ENCODE measurements at places on chromosomes 4 and X.

DNA sequence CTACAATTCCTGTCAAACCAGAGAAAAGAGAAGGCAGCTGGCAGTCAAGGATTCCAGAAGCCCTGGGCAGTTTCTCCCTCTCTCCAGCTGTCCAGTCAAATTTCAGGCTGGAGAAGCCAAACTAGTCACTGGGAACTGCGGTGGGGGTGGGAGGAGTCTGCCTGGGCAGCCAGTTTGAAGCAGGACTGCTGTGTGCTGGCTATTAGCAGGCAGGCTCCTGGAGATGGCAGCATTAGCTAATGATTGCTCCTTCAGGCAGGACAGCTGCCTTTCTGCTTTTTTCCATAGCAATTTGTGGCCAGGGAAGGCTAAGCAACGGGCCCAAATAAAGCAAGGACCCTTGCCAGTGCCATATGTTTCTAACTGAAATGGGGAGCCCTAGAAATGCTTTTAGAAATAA lies 44.7 kb upstream of the FGF13 start:
- DNase-seq = no peak

DNA sequence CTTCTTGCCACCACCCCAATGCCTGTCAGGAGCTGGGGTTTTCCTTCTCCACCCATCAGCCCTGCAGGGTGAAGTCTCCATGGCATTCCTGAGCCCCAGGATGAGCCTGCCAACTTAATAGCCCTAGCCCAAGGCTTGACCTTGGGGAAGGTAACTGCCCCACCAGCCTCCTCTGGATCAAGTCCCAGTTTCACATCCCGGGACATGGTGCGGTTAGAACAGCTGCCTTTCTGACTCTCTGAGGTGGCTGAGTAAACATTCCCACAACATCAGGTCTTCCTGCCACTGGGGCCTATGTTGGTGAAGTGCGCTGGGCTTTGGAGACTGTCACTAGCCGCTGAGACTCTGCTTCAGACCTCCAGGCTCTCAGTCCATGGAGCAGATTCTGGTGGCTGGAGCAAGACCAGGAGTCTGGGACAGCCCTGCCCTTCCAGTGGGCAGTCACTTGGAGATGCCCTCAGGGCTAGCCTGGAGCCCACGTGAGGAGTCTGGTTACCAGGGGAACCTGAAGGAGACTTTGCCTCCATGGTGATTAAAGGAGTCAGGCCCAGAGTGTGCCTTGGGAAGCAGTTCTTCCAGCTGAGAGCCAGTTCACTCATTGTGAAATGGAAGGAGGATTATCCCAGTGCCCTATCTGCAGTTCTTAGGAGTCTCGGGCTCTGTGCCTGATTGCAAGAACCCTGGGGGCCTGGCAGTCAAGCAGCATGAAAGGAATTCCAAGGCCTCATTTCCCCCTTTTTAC lies 56.8 kb downstream of the SMIM20 start:
- no peak for DNase-seq

- no peak for DNase-seq
Measured at GRCh38 chrX:10085223-10085622, 71.6 kb upstream of the CLCN4 start.

GRCh38 chrX:38678183-38678582 lies 116.8 kb downstream of the TSPAN7 start:
- no peak for DNase-seq

GRCh38 chr4:40427128-40427527 lies 92.0 kb downstream of the CHRNA9 start:
- DNase-seq = no peak

GRCh38 chrX:125402807-125403206 lies 83.1 kb downstream of the TEX13C start:
- no peak for DNase-seq

- DNase-seq = no peak
Measured at GRCh38 chr4:39394706-39395105, 12.0 kb upstream of the KLB start.

GRCh38 chr4:20625426-20625825 lies 74.8 kb upstream of the PACRGL start:
- no peak for DNase-seq

- DNase-seq = no peak
Measured at GRCh38 chr4:98601708-98602107, 56.7 kb downstream of the TSPAN5 start.

DNA sequence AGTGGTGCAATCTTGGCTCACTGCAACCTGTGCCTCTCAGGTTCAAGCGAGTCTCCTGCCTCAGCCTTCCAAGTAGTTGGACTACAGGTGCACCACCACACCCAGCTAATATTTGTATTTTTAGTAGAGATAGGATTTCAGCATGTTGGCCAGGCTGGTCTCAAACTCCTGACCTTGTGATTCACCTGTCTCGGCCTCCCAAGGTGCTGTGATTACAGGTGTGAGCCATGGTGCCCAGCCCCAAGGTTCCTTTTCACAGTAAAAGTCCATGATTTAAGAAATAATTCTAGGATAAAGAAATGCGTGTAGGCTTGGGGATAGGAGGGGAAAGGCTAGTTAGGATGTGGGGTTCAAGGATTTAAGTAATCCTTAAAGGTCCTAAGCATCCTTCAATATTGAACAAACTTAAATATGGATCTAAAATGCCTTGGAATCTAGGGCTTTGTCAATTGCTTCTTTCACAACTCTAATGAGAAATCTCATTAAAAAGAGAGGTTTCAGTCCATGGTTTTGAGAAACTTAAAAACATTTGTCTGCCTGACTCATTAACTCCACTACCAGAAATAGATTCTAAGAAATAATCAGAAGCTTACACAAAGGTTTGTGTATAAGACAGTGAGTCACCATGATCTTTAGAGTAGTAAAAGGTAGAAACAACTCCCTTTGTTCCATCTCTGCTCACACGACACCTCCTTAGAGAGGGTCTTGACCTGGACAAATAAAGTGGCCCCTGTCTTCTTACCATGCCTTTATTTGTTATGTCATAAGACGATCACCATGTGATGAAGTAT lies 203.2 kb downstream of the PTTG2 start:
- DNase-seq = no peak

DNA sequence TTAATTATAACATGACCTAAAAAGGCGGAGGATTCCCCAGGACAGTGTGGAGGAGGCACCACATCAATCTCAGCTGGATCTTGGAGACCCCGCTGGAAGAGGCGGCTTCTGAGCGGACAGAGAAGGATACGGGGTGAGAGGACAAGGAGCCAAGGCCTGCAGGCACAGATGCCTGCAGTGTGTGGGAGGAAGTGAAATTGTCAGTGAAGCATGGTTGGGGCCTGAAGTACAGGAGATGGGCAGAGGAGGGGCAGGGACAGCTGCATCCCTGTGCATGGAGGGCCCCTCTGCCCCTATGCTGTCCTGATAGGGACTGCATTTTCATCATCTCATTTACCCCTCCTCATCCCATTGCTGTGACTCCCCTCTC lies 1.7 kb upstream of the SLC2A9 start:
- DNase-seq = no peak

- DNase-seq = no peak
Measured at GRCh38 chr4:95215043-95215442, 333.7 kb downstream of the UNC5C start.

DNA sequence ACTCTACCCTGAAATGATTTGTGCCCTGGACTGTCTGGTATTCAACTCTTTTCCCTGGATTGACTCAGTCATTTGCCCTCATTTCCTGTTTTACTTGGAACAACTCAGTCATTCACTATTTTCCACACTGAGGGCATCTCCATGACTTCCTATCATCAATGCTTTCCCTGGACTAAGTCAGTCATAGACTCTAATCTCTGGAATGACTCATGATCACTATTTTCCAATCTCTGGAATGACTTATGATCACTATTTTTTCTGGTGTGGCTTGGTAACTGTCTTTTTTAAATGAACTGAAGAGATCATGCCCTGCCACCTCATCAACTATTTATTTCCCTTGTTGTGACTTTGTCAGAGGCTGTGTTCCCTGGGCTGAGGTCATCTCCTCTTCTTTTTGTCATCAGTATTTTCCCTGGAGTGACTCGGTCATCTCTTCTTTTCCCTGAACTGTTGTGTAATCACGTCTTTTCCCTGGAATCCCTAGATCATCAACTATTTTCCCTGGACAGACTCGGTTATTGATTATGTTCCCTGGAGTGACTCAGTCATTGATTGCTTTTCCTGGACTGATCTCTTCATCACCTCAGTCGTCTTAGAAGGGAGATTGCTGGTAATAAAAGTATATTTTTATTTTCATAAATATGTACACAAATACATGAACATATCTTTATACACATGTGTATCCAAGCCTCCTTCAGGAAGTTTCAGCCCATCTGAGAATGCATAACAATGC lies 327.1 kb upstream of the VCX start:
- no peak for DNase-seq

- no peak for DNase-seq
Measured at GRCh38 chr4:18689308-18690115, 668.0 kb upstream of the LCORL start.

- DNase-seq = no peak
Measured at GRCh38 chrX:112313201-112313600, 230.6 kb upstream of the TRPC5 start.

GRCh38 chr4:31187979-31188378 lies 467.8 kb downstream of the PCDH7 start:
- no peak for DNase-seq

GRCh38 chr4:1155314-1155713 lies 17.1 kb downstream of the SPON2 start:
- no peak for DNase-seq

GRCh38 chrX:153793291-153793690 lies 884 bp downstream of the IDH3G start:
- no peak for DNase-seq

GRCh38 chrX:43706786-43707370 lies 50.8 kb downstream of the MAOA start:
- DNase-seq = no peak

GRCh38 chr4:145507636-145508035 lies 26.0 kb downstream of the SMAD1 start:
- DNase-seq = no peak

- no peak for DNase-seq
Measured at GRCh38 chr4:142091085-142091513, 454.7 kb downstream of the IL15 start.

DNA sequence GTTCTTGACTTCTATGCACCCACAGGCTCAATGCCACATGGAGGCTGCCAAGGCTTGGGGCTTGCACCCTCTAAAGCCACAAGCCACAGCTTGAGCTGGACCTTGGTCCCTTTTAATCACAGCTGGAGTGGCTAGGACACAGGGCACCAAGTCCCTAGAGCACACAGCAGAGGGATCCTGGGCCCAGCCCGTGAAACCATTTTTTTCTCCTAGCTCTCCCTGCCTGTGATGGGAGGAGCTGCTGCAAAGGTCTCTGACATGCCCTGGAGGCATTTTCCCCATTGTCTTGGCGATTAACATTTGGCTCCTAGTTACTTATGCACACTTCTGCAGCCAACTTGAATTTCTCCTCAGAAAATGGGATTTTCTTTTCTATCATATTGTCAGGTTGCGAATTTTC lies 410.9 kb downstream of the GRID2 start:
- DNase-seq = no peak

- DNase-seq = no peak
Measured at GRCh38 chrX:27597508-27597907, 7.4 kb downstream of the DCAF8L2 start.

DNA sequence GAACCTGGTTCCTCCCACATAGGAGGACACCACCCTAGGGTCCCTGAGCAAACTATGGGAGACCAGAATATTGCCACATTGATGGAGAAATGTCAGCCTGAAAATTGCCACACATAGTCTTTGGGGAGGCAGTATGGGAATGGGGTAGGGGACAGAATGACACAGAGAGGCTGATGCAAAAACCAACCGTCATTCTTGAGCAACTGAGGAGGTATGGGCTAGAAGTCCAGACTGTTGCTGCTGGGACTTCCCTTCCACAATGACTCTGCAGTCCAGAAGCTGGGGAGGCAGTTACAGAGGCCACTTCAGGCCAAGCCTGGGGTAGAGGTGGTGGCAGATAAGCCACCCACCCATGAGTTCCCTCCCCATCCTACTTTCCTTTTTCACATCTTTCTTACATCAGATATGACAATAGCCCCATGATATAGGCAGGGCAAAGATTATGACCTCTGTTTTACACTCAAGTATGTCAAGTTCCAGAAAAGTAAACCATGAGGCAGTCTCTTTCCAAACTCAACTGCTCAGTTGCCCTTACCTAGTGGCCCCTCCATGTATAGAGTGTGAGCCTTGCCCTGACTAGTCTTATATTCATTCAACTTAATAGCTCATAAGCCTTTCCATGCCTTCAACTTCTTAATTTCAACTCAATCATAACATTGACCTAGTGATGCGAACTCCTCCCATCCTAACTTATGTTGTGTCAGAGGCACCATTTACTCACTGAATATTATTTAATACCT lies 41.7 kb downstream of the VSIG4 start:
- no peak for DNase-seq

- DNase-seq = no peak
Measured at GRCh38 chr4:26822546-26822945, 38.1 kb upstream of the STIM2 start.

GRCh38 chr4:9781343-9782135 lies at the start of gene DRD5:
Gene DRD5 (plus strand): TSS chr4:9781634. CDS start chr4:9782030, 396 bp downstream.
- DNase-seq = no peak

DNA sequence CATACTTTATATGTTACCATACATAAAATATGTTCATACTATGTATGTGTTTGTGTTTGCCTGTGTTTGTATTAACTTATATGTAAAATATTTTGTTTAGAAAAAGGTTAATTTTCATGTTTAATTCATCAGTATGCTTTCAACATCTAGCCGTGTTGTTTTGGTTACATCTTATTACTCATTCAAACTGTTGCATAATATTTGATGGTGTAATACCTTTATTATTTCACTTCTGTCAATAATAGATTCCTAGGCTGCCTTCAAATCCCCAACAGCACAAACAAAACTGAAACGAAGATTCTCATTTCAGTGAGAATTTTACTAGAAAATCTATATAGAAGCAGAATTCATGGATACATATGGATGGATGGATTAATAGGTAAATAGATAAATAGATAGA lies 462.3 kb upstream of the ADGRL3 start:
- DNase-seq = no peak

DNA sequence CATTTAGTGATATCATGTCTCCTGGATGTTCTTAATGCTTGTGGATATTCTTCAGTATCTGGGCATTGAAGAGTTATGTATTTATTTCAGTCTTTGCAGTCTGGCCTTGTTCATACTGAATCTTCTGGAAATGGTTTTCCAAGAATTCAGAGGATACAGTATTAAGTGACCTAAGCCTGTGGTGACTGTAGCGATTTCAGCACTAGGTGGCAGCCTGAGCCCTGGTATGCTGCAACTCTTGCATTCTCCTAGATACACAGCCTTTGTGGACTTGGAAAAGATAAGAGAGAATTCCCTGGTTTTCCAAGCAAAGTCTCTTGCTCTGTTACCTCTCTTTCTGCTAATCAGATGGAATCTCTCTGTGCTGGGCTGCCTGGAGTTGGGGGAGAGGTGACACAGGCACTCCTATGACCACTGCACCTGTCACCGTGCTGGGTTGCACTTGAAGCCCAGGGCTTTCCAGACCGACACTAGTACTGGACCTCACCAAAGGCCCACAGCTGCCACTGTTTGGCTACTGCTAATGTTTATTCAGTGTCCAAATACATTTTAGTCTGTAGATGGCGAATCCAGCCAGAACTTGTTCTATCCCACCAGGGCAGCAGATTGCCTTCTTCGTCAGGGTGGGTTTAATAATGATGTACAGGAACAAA lies 19.3 kb upstream of the SPIN2A start:
- no peak for DNase-seq

- no peak for DNase-seq
Measured at GRCh38 chr4:37970702-37971101, 10.5 kb downstream of the PTTG2 start.

Measured in NCI-H1417 treated with DMSO at 0.1 percent for 48 hours (cell line).